Esophagus squamous epithelium (tissue), 5 donors: ENCODE measurements at places on chromosomes 12 and 14.
A peak's percentile ranks its signal among the peaks of the same experiment; 100 is the strongest.

DNA sequence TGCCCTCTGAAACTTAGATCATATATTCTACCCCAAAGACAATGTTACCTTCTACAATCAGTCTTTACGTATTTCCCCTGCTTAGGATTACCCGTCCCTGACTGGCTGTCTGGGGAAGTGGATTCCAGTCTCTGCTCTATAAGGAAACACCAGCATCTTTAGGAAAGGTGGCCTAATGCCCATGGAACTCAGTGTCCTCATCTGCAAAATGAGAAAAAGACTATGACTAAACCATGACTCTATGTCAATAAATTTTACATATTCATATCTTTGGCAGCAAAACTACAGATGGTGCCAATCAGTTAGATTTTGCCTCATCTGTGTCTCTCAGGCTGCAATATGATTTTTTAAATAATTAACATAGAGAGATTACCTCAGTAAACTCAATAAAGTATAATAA, 133.8 kb downstream of the ITPR2 start:
- no peak overlapping the region for H3K4me3 ChIP-seq
- H3K4me1 ChIP-seq: no peaks in the 10 kb centered on the region
- no peak for DNase-seq
- H3K36me3 ChIP-seq: no peaks in the 10 kb centered on the region

GRCh38 chr12:68263366-68263765, 10.0 kb upstream of the IL22 start:
- peaks cover 13% of the 10 kb centered on the region for H3K4me1 ChIP-seq
- no peak overlapping the region for H3K4me3 ChIP-seq

- no peak overlapping the region for H3K4me3 ChIP-seq
- H3K4me1 ChIP-seq: peaks cover 8% of the 10 kb centered on the region
- H3K27ac ChIP-seq: no peak overlapping the region
- peaks cover 65% of the 10 kb centered on the region for H3K36me3 ChIP-seq
- H3K27me3 ChIP-seq: no peaks in the 10 kb centered on the region
- DNase-seq: no peak
These were observed 74.9 kb downstream of the VWF start for GRCh38 chr12:6049587-6049986.

GRCh38 chr12:115010324-115010995, 326.5 kb upstream of the TBX3 start:
- H3K36me3 ChIP-seq: no peaks in the 10 kb centered on the region
- H3K4me3 ChIP-seq: no peak overlapping the region
- no peak for DNase-seq
- no peak overlapping the region for H3K27ac ChIP-seq

DNA sequence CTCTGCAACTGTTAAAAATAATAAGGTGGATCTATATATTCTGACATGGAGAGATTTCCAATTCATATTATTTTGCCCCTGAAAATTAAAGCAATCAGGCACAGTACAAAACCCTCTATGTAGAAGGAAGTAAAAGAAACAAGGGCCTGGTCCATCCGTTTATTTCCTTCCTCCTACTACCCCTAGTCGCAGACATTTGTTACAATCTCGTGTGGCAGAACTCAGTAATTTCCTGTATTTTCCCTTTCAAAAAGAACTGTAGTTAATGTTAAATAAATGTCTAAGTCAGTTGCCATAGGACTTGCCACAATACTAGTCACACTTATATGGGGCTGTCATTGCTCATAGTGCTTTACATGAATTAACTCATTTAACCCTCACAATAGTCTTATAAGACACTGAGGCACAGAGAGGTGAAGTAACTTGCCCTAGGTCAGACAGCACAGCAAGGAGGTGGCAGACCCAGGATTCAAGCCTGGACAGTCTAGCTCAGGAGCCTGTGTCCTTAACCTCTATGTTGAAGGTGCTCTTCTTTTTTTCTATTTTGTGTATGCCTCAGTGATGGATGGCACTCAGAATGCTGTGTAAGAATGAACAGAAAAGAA, 24.2 kb downstream of the NINJ2 start:
- no peak overlapping the region for H3K4me3 ChIP-seq
- H3K27me3 ChIP-seq: no peaks in the 10 kb centered on the region
- peaks cover 34% of the 10 kb centered on the region for H3K4me1 ChIP-seq
- no peaks in the 10 kb centered on the region for H3K36me3 ChIP-seq
- no peak for DNase-seq

- DNase-seq: no peak
- H3K4me1 ChIP-seq: no peaks in the 10 kb centered on the region
- H3K27me3 ChIP-seq: no peaks in the 10 kb centered on the region
- no peak overlapping the region for H3K27ac ChIP-seq
- H3K4me3 ChIP-seq: no peak overlapping the region
- H3K36me3 ChIP-seq: no peaks in the 10 kb centered on the region
These were observed 11.2 kb downstream of the BCAT1 start for GRCh38 chr12:24937553-24938244.

DNA sequence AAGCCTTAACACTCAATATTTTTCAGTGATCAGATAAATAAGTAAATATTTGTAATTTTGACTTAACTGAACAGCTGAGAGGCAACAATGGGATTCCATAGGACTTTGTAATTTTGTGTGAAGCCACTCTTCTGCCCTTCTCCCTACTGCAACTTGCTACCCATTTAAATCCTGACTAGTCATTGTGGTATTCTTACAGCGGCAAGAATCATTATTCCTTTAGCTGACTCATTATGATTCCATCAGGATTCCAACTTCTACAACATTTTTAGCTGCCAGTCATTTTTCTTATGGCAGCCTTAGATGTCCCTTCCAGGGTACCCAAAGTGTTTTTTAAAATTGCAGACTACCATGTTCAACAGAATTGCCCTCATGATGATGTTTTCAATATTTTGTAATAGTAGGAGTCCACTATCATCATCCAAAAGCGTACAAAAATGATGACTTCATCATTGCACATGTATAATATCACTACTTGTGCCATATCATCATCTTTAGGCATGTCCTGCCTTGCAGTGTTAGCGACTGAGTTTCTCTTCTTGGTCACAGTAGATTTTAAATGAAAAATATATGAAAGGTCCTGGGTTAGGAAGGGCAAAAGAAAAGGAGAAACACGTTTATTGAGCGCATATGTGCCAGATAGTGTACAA, 5.1 kb upstream of the MAGOHB start:
- no peak overlapping the region for H3K4me3 ChIP-seq
- H3K27ac ChIP-seq: no peak overlapping the region
- no peaks in the 10 kb centered on the region for H3K4me1 ChIP-seq
- no peak for DNase-seq
- H3K36me3 ChIP-seq: no peaks in the 10 kb centered on the region
- H3K27me3 ChIP-seq: no peaks in the 10 kb centered on the region

DNA sequence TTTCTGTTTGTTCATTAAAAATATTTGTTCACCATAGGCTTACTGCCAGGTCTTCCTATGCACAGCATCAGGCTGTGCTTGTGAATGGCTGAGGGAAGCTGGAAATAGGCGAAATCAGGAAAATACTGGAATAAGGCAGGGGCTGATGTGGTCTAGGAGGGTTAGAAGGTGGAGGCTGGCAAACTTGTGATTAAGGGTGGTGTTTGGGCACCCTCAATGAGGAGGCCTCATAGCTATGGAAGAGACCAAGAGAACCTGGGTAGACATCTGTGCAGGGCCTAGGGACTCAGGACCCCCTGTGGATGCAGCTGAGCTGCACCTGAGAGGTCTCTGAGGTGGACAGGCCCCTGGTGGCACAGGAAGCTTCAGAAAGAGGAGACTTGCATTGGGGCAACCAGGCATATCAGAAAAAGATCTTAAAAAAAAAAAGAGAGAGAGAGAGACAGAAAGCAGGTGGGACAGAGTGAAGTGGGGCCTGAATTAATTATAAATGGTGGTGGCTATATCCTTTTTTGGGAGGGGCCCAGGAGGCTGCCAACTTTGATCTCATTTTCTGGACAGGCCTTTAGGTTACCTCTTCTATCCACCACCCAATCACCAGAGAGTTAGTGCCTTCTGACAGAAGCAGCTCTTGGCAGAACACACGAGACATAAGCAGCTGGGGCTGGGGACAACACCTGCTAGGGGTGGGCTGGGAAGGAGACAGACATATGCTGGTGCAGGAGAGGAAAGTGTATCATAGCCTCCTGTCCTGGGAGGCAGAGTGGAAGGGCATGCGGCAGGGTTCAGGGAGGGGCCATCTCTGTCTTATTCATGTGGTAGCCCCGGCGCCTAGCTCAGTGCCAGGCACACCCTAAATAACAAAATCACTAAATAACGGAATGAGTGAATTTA, 46.7 kb upstream of the ATP23 start:
- no peaks in the 10 kb centered on the region for H3K36me3 ChIP-seq
- no peaks in the 10 kb centered on the region for H3K27me3 ChIP-seq
- H3K27ac ChIP-seq: peak overlapping the region; percentile 97
- H3K4me1 ChIP-seq: peaks cover 77% of the 10 kb centered on the region

- H3K27ac ChIP-seq: peak overlapping the region; percentile 38
- peaks cover 21% of the 10 kb centered on the region for H3K27me3 ChIP-seq
- no peak for DNase-seq
- peaks cover 10% of the 10 kb centered on the region for H3K4me1 ChIP-seq
- no peak overlapping the region for H3K4me3 ChIP-seq
These were observed 16.7 kb upstream of the TMEM106C start for GRCh38 chr12:47946413-47947323.

DNA sequence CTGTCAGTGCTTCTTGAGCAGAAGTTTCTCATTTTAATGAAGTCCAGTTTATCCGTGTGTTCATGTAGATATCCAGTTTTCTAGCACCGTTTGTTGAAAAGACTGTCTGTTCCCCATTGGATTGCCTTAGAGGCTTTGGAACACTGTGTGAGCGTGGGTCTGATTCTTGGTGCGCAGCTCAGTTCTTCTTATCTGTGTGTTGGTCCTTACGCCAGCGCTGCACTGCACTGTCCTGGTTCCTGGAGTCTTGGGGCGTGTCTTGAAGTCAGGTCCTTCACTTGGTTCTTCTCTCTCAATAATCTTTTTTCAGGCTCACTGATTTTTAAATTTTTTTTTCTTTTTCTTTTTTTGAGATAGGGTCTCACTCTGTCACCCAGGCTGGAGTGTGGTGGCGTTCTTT, 25.5 kb downstream of the EP400 start:
- no peaks in the 10 kb centered on the region for H3K27me3 ChIP-seq
- H3K4me1 ChIP-seq: peaks cover 6% of the 10 kb centered on the region
- H3K4me3 ChIP-seq: no peak overlapping the region
- DNase-seq: no peak
- H3K27ac ChIP-seq: no peak overlapping the region

DNA sequence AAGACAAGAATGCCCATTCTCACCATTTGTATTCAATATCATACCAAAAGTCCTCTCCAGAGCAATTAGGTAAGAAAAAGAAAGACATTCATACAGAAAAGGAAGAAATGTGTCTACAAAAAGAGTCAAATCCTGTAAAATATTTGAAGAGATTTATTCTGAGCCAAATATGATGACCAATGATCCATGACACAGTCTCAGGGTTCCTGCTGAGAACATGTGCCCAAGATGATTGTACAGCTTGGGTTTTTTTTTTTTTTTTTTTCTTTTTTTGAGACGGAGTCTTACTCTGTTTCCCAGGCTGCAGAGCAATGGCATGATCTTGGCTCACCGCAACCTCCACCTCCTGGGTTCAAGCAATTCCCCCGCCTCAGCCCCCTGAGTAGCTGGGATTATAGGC, 296.2 kb downstream of the C12orf75 start:
- no peak for DNase-seq
- H3K4me3 ChIP-seq: no peak overlapping the region
- H3K4me1 ChIP-seq: peaks cover 13% of the 10 kb centered on the region
- no peaks in the 10 kb centered on the region for H3K36me3 ChIP-seq
- H3K27ac ChIP-seq: no peak overlapping the region

DNA sequence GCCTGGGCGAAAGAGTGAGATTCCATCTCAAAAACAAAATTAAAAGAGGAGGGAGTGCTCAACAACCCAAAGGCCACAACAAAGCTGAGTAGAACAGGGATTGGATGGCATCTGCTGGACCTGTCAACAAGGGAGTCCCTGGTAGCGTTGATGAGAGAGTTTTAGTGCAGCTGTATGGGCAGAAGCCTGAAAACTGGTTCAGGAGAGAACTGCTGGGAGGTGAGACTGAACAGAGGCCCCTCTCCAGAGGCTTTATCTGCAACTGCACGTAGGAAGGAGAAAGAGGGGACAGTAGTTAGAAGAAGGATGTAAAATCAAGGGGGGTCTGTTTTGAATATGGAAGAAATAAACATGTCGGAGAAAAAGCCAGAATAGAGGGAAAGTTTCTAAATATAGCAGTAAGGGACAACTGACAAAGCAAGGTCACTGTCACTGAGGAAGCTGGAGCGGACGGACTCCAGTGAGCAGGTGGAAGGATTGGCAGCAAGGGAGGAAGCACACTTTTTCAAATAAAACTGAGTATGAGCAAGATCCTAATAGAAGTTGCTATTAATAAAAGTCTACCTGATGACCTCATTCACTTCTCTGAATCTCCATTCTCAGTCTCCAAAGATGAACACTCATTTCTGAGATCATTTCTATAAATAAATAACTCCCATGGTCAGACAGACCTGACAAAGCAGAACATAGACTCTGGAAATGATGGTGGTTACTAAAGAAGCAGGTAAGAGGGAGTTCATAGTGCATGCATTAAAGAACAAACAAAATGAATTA, 11.8 kb upstream of the ATF1 start:
- peaks cover 37% of the 10 kb centered on the region for H3K36me3 ChIP-seq
- no peak overlapping the region for H3K4me3 ChIP-seq
- no peak for DNase-seq

- H3K27ac ChIP-seq: no peak overlapping the region
- H3K36me3 ChIP-seq: no peaks in the 10 kb centered on the region
- DNase-seq: no peak
- no peak overlapping the region for H3K4me3 ChIP-seq
- H3K27me3 ChIP-seq: no peaks in the 10 kb centered on the region
- H3K4me1 ChIP-seq: peaks cover 16% of the 10 kb centered on the region
These were observed 39.4 kb downstream of the NCOR2 start for GRCh38 chr12:124527861-124528561.

DNA sequence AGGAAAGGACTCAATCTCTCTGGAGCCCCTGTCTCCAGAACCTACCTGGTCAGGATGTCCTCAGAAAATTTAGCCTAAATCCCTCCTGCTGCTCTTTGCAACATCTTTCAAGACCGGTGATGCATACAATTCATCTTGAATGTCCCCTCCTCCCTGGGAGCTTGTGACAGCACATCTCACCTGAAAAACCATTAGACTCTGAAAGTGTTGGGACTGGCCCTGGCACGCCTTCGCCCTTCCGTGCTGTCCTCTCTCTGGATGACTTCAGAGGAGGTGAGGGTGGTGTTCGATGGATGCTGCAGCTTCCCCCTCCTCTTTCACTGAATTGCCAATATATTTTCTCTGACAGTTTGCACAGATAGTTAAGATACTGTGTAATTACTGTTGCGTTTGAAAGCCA, 90.9 kb upstream of the CISTR start:
- no peak overlapping the region for H3K4me3 ChIP-seq
- H3K4me1 ChIP-seq: no peaks in the 10 kb centered on the region
- no peak for DNase-seq
- H3K27ac ChIP-seq: no peak overlapping the region
- H3K27me3 ChIP-seq: no peaks in the 10 kb centered on the region

- H3K27me3 ChIP-seq: no peaks in the 10 kb centered on the region
- H3K27ac ChIP-seq: no peak overlapping the region
- H3K4me1 ChIP-seq: peaks cover 36% of the 10 kb centered on the region
- H3K4me3 ChIP-seq: no peak overlapping the region
- H3K36me3 ChIP-seq: no peaks in the 10 kb centered on the region
These were observed 60.5 kb downstream of the FOXN3 start for GRCh38 chr14:89356496-89356895.
